Kidney (tissue), 22 donors: ENCODE measurements at places on chromosomes 1 and 21. TPM values are rescaled to one million over a fixed set of nuclear protein-coding genes. Genes with fewer than 3 reads are reported as not detected.

The HEYL gene
- 7.2 TPM for polyA plus RNA-seq

The ISG15 gene
- polyA plus RNA-seq: 65.9 TPM

The AMY2A gene
- 0.26 TPM for polyA plus RNA-seq

The DYNLT4 gene
- not detected for polyA plus RNA-seq

The IVL gene
- not detected for polyA plus RNA-seq

The RAB7B gene
- polyA plus RNA-seq: 0.73 TPM
